WERI-Rb-1 (cell line): ENCODE measurements at places on chromosomes 11 and 22.

DNA sequence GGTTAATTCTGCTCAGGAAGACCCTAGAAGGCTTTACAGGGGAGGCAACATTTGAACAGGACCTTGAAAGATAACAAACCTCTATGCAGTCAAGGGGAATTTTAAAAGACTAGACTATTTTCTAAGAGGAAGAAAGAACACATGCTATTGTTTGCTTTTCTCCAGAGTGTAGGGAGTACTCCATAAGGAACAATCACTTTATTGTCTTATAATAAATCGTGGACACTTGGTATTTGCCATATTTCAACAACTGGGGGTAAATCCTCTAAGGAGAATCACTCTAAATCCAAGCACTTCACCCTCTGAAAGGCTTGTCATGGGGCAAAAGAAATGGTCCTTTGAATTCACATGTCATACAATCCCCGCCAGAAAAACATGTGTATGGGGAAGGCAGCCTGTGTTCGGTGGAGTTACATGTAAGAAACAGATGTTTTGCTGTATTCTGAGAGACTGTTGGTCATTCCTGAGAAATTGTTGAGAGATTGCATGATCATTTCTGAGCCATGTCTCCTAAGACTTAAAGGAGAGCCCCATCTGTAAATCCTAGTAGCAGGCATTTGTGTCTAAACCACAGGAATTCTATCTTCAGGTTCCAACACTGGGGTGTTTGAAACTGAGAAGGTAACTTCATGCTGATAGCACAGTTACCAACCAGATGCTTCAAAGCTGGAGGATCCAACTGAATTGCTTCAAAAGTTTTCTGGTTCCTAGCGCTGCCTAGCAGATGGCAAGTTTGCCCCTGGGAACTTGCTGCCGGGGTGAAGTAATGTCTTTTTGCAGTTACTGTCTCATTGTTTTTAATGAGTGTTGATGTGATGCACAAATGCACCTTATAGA is 66.8 kb downstream of the FZD4 start:
- DNase-seq, result no peak

DNA sequence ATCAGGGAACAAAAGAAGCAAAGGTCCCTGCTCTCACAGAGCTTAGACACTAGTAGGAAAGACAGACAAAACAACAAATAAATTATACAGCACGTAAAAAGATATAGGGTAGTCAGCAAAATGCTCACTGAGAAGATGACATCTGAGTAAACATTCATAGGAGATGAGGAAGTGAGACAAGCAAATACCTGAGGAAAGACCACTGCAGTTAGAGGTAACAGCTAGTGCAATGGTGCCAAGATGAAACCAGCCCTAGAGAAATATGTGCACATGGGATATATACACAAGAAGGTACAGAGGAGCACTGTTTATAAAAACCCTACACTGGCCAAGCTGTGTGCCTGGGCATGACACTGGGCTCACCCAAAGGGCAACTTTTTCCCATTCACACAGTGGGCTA is 9.8 kb downstream of the CYP2R1 start:
- no peak for DNase-seq

DNA sequence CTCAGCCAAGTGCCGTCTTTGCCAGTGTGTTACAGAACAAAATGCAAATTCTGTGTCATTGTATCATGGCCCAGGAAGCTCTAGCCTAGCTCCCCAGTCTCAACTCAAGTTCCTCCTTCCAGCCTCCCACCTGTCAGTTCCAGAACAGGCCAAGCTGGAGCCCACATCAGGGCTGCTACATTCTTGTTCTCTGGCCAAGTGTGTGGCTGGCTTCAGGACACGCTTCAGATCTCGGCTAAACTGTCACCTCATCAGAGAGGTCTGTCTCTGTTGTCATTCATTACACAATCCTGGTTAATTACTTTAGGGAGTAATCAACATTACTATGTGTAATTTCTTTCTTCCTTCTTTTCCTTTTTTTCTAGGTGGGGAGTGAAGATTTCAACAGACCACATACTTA is 347.0 kb upstream of the SYN3 start:
- no peak for DNase-seq

GRCh38 chr11:103651341-103651998 is 385.0 kb upstream of the DDI1 start:
- DNase-seq, result no peak

- DNase-seq, result no peak
Measured at GRCh38 chr11:86228269-86229038, 16.1 kb upstream of the EED start.

GRCh38 chr22:18066181-18066859 is 11.5 kb upstream of the PEX26 start:
- DNase-seq, result no peak

DNA sequence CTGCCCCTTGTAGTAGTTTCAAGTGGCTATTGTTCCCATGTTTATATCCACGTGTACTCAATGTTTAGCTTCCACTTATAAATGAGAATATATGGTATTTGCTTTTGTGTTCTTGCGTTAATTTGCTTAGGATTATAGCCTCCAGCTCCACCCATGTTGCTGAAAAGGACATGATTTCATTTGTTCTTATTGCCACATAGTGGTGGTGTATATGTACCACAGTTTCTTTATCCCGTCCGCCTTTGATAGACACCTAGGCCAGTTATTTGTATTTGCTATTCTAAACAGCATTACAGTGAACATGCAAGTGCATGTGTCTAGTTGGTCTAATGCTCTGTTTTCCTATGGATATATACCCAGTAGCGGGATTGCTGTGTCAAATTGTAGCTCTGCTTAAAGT is 6.8 kb downstream of the OR51B2 start:
- no peak for DNase-seq

DNA sequence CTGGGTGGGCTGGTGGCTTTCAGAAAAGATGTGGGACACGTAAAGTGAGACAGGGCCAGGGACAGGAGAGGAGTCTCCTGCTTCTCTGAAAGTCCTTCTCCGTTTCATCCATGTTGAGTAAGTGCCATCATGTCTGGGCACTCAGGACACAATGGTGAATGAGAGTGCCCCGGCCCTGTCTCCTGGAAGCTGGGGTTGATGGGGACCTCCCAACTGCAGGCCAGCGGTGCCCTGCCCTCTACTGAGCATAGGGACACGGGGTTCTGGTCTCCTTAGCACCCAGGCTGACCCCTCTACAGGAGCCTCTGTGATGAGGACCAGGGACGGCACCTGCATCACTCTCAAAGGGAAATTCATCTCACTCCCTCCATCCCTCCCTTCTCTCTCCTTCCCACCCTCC is 772.3 kb downstream of the BRD1 start:
- no peak for DNase-seq

GRCh38 chr11:73425108-73425507 is 48.9 kb downstream of the RELT start:
- no peak for DNase-seq

DNA sequence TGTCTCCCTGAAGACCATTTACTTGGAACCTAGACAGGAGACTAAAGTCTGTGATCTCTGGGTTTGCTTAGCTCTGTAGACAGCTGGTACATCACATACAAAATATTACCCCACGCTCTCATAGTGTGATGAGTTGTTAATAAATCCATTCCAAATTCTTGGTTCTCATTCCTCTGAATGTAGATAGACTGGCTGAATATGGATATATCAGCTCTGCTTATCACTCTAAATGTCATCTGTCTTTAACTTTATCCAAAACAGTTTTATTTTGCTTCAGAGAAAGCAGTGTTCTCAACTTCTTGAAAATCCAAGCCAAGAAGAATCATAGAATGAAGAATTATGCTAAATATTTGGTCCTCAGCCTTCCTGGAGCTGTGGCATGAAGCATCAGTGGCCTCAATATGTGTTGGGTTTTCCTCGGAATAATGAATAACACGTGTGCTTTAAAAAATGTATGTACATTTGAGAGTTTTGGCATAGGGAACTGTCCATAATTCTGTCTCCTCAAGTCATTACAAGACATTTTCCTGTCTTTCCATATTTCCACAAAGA is 10.5 kb upstream of the LDLRAD3 start:
- DNase-seq, result no peak

DNA sequence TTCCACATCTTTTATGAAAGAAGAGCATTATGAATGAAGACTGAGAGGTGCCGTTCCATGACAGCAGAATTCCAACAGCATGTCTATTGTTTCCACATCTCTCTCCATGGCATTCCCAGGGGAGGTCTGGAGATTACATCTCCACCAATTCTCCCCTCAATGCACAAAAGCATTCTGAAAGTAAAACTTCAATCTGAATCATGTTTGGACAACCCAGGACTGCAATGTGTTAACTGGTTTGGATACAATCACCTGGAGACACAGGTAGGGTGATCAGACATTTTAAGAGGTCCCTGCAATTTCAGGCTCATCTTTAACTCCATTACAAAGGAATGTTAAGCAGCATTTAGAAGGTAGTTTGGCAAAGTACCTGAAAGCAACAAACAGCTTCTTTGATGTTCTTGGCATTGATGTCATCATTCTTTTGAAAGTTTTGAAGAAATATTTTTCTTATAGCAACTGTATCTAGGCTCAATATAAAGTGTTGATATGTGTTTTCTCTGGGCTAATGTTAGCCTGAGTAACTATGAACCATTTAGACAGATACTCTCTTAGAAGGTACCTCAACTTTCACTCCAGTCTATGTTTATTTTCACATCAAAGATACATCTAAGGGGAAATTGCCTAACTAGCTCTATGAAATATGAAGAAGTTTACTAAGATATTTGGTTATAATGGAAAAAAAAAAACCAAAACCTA is 181.4 kb upstream of the MTMR2 start:
- DNase-seq, result no peak

GRCh38 chr11:69394869-69395246 is 86.6 kb upstream of the LINC01488 start:
- DNase-seq, result no peak

GRCh38 chr11:11789735-11790369 is 51.9 kb upstream of the USP47 start:
- peak; percentile 22 for DNase-seq

DNA sequence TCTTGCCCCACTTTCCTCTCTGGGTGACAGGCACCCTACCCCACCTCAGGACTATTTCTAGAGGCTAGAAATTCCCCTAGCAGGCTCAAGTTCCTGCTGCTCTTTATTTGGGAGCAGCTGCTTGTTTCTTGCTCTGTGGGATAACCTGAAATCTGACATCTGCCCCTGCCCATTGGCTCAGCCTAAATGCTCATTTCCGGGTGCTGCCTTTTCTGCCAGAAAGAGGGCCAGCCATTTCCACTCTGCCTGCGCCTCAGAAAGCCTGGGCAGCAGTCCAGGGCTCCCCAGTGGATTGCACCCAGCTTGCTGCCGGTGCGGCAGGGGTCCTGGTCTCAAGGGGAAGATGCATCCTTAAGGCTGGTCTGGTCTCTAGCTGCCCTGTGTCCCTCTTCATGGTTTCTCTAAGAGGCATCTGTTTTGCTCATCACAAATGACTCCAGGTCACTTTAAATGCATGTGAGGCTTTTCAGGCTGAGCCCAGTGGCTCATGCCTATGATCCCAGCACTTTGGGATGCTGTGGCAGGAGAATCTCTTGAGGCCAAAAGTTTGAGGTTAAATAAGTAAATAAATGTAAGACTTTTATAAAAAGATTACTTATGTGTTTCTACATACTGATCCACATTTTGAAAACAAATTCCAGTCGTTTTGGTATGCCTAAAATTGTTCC is 10.3 kb upstream of the PNPLA5 start:
- DNase-seq, result no peak

DNA sequence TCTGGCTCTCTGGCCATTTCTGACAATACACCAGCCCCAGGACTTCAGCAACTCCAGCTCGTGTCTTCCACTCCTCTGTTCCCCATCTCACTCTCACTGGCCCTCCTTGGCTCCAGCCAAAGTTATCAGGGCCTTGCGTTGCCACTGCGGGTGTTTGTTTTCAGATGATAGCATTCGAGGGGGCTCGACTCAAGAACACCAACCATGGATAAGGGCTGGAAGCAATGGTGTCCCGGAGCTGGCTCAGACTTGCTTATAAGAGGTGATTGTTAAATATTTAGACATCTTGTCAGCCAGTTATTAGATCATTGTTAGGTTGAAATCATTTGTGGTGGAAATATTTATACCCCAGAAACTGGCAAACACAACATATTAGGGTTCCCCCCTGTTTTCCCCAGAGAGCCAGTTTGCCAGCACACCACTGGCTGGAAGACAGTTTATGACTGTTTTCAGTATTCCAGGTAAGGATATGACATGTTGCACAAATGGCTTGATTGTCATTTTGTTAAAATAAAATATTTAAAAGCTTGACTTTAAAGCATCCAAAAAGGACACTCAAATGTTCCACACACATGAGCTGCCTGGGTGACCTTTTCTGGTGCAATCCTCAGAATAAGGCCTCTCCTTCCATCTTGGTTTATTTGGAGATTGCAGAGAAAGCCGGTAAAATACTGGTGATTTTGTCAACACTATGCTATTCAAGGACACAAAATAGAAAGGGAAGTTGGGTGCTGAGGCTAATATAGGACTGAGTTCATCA is 98.3 kb downstream of the FBXO7 start:
- DNase-seq, result no peak

DNA sequence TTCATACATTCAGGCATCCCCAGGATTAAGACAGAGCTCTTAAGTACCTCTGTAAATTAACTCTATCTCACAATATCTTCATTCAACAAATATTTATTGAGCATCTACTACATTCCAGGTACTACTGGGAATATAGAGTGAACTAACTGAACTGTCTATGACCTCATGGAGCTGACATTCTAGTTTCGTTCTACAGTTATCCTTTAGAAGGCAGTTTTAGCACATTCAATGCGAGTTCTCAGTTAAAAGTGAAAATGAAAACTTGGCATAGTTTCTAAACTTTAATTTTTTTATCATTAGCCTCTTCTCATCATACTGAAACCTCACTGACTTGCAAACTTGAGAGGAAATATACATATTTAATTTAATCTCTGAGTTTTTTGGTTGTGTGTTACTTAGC is 10.7 kb upstream of the MS4A6E start:
- DNase-seq, result no peak

DNA sequence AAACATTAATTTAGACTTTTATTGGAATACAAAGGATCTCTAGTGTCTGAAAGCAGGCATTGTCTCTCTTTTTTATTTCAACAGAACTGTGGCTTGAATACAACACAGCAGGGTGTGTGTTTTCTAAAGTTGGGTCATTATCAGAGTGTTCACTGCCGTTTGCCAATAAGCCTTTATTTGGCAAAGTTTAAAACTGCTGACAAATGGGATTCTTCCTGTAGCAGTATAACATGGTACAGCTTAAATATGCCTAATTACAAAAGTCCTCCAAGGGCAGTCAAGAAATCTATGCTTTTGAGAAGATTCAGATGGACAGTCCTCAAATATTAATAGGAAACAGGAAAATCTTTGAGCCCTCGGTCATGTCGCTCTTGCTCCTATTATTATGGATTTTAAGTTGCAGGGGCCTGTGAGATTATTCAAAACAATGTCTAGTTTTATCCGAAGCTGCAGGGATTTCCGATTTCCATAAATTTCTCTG is 199.9 kb downstream of the MAML2 start:
- DNase-seq, result no peak
